Stimulated activated naive B cell treated with anti-CD40 and anti-IgM and Interleukin-4, amounts not matched to agents 10 μg/mL and 1 μg/mL and 100 μg/mL, for 72 hours (primary cell): ENCODE measurements at places on chromosomes 4 and X.

DNA sequence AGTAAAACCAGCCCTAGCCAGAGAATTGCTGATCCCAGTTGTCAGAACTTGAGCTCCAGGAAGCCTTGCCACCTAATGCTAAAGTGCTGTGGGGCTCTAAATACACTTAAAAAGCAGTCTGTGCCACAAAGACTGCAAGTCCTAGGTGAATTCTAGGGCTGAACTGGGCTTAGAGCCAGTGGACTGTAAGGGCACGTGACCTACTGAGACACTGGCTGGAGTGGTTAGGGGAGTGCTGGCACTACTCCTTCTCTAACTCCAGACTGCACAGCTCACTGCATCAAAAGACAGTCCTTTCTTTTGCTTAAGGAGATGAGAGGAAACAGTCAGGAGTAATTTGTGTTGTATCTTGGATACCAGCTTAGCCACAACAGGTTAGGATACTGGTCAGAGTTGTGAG, 1240.2 kb downstream of the FAM133A start:
- no peak for DNase-seq
- H3K36me3 ChIP-seq, result no peaks in the 10 kb centered on the region
- no peaks in the 10 kb centered on the region for H3K4me1 ChIP-seq
- no peaks in the 10 kb centered on the region for H3K27me3 ChIP-seq

DNA sequence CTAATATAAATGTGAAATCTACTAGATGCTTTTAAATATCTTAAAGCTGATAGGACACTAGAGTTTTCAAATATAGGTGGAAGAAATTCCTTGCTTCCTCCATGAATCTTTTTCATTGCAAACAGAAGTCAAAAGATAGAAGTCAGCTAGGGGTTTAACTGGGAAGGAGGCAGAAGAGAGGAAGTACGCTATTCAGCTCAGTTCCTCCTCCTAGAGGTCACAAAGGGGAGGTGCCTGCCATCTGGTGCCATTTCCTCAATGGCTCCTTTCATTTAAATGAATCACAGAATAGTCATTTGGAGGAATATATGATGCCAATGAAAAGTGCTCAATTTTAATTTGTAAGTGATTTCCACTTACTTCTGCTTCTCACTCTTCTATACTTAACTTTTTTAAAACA, 8.5 kb downstream of the COL25A1 start:
- no peaks in the 10 kb centered on the region for H3K36me3 ChIP-seq
- no peak overlapping the region for H3K4me3 ChIP-seq
- DNase-seq, result no peak
- no peaks in the 10 kb centered on the region for H3K4me1 ChIP-seq
- H3K27me3 ChIP-seq, result peaks cover 16% of the 10 kb centered on the region

DNA sequence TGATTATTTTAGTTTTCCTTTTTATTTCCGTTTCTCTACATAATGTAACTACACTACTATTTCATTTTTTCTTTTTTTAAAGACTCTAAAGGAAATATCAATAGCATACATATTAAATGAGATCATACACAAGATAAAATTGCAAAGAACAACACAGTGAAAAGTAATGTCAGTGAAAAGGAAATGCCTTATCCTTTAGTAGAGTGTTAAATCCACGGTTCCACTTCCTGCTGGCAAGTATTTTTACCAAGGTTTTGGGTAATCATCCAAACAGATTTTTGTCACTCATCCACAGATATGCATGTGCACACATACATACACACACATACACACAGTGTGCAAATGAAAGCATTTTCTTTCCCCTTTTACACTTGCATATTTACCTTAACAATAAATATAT, 548.9 kb downstream of the PPP4R3C start:
- H3K36me3 ChIP-seq, result no peaks in the 10 kb centered on the region
- H3K4me1 ChIP-seq, result no peaks in the 10 kb centered on the region
- H3K4me3 ChIP-seq, result no peak overlapping the region
- no peak overlapping the region for H3K27ac ChIP-seq

DNA sequence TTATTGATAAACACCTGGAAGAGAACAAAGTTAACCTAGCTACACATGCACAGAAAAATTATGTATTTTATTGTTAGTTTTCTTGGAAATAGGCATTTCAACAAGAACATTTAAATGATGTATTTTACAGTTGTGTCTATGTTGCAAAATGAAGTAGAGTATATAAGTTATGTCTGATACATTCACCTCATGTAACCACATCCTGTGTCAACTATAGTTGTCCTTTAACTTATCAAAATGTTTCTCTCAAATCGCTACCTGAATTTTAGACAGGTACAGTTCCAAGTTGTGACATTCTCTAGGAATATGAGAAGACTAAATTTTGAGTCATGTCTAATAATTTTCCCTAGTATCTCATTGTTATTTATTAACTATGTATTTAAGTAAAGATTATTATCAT, 27.2 kb upstream of the TNIP3 start:
- H3K4me1 ChIP-seq, result no peaks in the 10 kb centered on the region
- no peak overlapping the region for H3K27ac ChIP-seq
- H3K4me3 ChIP-seq, result no peak overlapping the region
- DNase-seq, result no peak
- H3K27me3 ChIP-seq, result peaks cover 3% of the 10 kb centered on the region
- H3K36me3 ChIP-seq, result no peaks in the 10 kb centered on the region

DNA sequence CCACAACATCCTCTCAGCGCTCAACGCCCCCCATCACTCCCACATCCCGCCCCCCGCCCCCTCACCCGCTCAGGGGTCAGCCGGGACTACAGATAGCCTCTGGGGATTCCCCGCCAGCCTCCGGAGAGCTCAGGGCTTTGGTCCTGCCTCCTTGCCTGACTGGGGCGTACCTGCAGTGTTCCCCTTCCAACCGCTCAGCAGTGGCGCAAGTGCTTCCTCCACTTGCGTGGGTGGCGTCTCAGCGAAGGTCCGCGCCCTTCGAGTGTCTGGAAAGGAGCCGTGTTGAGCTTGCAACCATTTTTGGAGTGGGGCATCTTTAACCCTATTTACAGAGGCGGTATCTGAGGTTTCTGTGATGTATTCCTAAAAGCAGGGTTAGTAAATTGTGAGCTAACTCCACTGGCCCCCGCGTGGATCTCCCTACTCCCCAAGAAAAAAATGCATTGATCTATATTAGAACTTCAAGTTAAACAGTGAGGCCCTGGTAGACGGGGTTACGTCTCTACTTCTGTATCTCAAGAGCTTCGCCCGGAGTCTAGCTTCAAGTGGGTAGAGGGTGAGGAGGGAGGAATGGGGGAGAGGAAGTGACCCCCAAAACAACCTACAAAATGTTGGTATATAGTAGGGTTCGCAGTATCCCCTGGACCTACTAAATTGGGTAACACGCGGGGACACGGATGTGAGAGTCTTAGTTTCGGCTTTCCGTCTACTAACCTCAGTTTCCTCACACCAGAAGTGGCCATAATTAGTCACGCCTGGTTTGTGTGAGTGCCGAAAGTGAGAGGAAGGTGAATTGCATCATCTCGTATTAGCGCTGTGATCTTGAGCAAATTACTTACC, 16.1 kb downstream of the NKX3-2 start:
- H3K4me3 ChIP-seq, result peak overlapping the region; percentile 55
- peaks cover 86% of the 10 kb centered on the region for H3K27me3 ChIP-seq
- DNase-seq, result no peak
- peaks cover 6% of the 10 kb centered on the region for H3K36me3 ChIP-seq
- peak overlapping the region; percentile 90 for H3K27ac ChIP-seq
- peaks cover 16% of the 10 kb centered on the region for H3K4me1 ChIP-seq

GRCh38 chr4:4789462-4789861, 70.0 kb upstream of the MSX1 start:
- peaks cover 15% of the 10 kb centered on the region for H3K36me3 ChIP-seq
- no peak for DNase-seq
- peaks cover 14% of the 10 kb centered on the region for H3K27me3 ChIP-seq
- peaks cover 16% of the 10 kb centered on the region for H3K4me1 ChIP-seq
- peak overlapping the region; percentile 72 for H3K27ac ChIP-seq
- H3K4me3 ChIP-seq, result peak overlapping the region; percentile 18

GRCh38 chrX:85988353-85988752, 59.0 kb downstream of the CHM start:
- H3K27me3 ChIP-seq, result no peaks in the 10 kb centered on the region

GRCh38 chrX:69305333-69306062, 140.2 kb upstream of the PJA1 start:
- no peaks in the 10 kb centered on the region for H3K36me3 ChIP-seq
- no peak for DNase-seq
- H3K27ac ChIP-seq, result no peak overlapping the region
- H3K4me1 ChIP-seq, result no peaks in the 10 kb centered on the region

- peaks cover 69% of the 10 kb centered on the region for H3K36me3 ChIP-seq
- H3K27me3 ChIP-seq, result no peaks in the 10 kb centered on the region
- DNase-seq, result no peak
Observed at GRCh38 chrX:2732076-2732475, 19.8 kb upstream of the XG start.

- H3K36me3 ChIP-seq, result no peaks in the 10 kb centered on the region
- H3K4me1 ChIP-seq, result peaks cover 29% of the 10 kb centered on the region
- no peak for DNase-seq
- H3K4me3 ChIP-seq, result no peak overlapping the region
- H3K27ac ChIP-seq, result no peak overlapping the region
Observed at GRCh38 chr4:98614094-98614493, 44.3 kb downstream of the TSPAN5 start.

DNA sequence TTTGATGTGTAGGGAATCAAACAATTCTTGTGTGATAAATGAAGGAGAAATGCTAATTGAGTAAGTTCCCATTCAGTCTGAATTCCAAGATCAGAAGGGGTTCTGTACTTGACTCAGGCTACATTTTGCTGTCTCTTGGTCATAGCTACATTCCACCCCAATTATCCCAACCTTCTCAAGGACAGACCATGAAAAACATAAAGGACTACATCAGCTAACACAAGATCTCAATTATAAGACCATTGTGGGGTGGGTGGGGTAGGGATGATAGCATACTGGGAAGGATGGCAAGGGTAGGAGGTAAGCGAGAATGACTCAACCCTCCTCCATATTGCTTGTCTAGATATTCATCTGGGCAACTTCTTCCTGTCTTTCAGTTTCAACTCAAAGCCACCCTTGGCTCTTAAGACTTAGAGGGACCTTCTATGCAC, 87.4 kb upstream of the ETNPPL start:
- H3K4me3 ChIP-seq, result no peak overlapping the region
- H3K4me1 ChIP-seq, result peaks cover 17% of the 10 kb centered on the region
- no peaks in the 10 kb centered on the region for H3K36me3 ChIP-seq
- no peak overlapping the region for H3K27ac ChIP-seq
- no peaks in the 10 kb centered on the region for H3K27me3 ChIP-seq

- peaks cover 12% of the 10 kb centered on the region for H3K27me3 ChIP-seq
- H3K27ac ChIP-seq, result no peak overlapping the region
- H3K4me1 ChIP-seq, result peaks cover 10% of the 10 kb centered on the region
- no peaks in the 10 kb centered on the region for H3K36me3 ChIP-seq
- no peak for DNase-seq
Observed at GRCh38 chr4:140866492-140867005, 110.4 kb upstream of the TBC1D9 start.
